Fibroblast of the conjunctiva (primary cell): ENCODE measurements at places on chromosomes 5 and 9.

GRCh38 chr9:116596646-116597045 lies 90.5 kb upstream of the TRIM32 start:
- no peak for DNase-seq

GRCh38 chr5:93601802-93602155 lies 18.8 kb downstream of the NR2F1 start:
- no peak for DNase-seq

- no peak for DNase-seq
Measured at GRCh38 chr9:132744881-132745755, 74.9 kb downstream of the GTF3C4 start.

DNA sequence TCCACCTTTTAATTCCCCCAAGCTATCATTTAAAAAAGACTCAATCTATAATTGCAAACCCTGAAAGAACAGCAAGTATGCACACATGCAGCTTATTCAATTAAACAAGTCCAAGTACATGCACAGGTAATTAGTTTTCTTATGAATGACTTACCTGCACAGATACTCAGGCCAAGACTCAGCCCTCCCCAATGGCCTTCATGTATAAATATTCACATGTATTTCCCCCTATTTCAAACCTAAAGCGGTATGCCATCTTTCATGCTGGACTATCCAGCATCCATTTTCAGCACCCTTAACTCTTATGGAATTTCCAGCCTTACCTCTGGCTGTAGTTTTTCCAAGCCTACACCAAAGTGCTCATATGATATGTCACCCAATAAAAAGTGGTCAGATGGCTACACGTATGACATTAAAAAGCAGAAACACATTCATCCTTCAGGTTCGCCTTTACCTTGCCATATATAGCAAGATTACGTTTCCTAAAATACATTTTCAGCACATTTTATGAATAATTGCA lies 205.5 kb downstream of the MEF2C start:
- DNase-seq, result no peak

DNA sequence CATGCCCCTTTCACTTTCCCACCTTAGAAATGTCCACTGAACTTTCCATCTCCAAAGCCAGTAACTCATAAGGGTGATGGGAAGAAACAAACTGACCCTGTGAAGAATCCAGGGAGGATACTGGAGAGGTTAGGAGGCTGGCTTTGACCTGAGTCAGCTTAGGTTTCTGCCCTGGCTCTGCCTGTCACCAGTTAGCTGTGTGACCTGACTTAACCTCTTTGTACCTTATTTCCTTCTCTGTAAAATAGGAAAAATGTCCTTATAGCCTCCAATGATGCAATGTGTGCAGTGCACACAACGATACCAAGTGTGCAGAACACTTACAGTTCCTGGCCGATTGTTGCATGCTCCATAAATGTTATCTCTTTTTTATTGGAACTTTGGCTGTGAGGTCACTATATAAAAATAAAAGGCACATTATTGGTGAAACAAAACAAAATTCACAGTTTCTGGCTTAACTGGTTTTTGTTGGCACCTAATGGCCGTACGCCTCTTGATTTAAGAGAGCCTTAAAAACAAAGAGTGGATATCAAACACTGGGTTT lies 37.8 kb downstream of the GABRP start:
- DNase-seq, result no peak

DNA sequence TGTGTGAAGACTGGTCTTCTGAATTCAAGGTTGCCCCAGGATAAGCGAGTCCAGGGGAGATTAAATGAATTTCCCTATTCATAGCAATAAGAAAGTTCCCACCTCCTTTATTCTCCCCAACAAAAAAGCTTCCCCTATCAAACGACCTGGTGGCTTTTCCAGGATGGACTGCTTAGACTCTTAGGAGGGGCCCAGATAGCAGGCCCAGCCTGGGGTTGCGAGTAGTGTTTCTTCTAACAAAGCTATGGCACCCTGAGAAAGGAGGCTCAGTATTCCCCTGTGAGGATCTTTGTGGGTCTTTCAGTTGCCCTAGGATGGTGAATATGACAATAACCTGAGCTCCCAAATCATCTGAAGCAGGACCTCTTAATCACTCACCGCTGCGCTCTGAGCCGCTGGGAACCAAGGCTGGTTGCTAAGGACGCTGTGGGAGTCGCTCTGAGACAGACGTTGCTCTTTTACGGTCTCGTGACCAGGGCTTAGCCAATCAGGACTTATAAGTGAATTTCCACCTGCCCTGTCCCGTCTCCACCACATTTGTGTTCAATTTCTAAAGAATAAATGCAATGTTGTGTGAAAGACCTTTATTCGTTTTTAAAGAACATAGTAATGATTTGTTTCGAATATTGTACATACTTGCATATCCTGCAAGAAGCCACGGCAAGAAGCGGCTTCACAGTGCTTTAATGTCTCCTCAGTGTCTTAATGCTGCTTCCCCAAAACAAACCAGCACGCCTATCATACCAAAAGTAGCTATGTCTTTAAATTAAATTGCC lies at the start of gene TMEM232:
TMEM232 (minus strand) TSS at position 423 of the 776 bp plus-strand sequence. CDS start 59,319 bp downstream, outside the sequence.
- DNase-seq, result peak; percentile 48

GRCh38 chr5:5276430-5276829 lies 136.3 kb downstream of the ADAMTS16 start:
- DNase-seq, result no peak

- no peak for DNase-seq
Measured at GRCh38 chr9:90942555-90942954, 140.9 kb downstream of the SYK start.

DNA sequence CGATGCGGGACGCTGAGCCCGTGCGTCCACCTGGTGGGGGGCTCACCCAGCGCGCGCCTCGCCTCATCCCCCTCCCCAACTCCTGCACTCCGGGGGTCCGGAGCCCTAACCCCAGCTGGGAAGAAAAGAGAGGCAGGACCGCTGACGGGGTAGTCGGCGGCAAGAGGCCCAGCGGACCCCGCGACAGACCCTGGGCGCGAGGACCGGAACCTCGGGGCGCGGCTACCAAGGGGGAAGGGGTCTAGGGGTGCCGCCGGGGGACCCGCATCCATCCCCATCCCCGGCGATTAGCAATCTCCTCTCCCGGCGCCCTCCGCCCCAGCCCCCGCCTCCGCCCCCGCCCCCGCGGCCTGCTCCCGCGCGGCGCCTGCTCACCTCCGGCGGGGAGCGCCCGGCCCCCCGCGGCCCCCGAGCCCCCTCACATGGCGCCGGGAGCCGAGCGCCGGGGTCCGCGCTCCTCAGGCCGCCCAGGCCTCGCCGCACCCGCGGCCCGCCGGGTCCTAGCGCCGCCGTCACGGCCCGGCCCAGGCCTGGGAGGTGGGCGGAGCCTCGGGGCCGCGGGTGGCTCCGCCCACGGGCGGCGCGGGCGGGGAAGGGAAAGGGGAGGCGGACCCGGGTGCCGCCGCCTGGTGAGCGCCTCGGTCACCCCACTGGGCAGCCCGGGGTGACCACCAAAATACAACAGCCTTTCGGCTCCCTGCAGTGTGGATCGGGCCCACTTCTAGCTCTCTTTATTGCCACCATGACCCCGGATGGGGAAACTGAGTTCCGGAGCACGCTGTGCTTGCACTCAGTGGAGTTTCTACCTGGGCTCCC lies at the start of gene ST6GALNAC6:
ST6GALNAC6 (minus strand) TSS at position 476 of the 816 bp plus-strand sequence. CDS start 1,622 bp downstream, outside the sequence.
- DNase-seq, result peak; percentile 51

DNA sequence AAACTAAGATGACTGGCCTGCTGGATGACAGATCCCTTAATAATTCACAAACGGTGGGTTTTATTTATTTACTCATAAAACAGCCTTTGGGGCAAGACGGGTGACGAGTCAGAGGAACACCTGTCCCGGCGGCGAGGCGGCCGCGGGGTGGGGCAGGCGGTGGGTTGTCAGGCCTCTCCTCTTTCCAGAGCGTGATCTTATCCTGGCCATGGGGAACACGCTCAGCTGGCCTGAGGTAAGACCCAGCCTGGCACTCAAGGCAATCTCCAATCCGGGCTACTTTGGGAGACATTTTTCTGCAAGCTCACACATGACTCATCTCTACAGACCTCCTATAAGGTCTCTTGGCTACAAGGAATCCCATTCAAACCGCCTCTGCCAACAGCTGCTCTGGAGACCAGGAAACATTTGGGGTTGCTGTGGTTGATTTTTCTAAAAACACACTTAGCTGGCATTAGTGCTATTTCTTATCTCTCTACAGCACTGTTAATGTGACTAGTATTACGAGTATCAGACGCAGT lies 6.3 kb downstream of the RAPGEF1 start:
- DNase-seq, result peak; percentile 75

DNA sequence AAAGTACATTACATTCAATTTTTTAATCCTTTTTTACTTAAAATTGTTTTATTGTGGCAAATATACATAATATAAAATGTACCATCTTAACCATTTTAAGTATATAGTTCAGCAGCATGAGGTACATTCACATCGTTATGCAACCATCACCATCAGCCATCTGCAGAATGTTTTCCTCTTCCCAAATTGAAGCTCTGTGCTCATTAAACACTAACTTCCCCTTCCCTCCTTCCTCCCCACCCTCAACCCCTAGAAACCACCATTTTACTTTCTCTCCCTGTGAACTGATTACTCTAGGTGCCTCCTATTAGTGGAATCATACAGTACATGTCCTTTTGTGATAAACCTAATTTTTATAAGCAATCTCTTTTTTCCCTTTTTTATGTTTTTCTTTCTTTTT lies 15.6 kb downstream of the TEX53 start:
- DNase-seq, result no peak

- no peak for DNase-seq
Measured at GRCh38 chr5:395156-395920, 47.6 kb upstream of the EXOC3 start.
